CD4-positive, CD25-positive, alpha-beta regulatory T cell (primary cell): ENCODE measurements at places on chromosomes 4 and X. TPM values are rescaled to one million over a fixed set of nuclear protein-coding genes. Genes with fewer than 3 reads are reported as not detected.

The P2RY4 gene
- total RNA-seq: 0.39 TPM

- H3K27ac ChIP-seq: no peak overlapping the region
- peaks cover 2% of the 10 kb centered on the region for H3K27me3 ChIP-seq
- no peaks in the 10 kb centered on the region for H3K36me3 ChIP-seq
- H3K4me3 ChIP-seq: no peak overlapping the region
Measured at GRCh38 chr4:100206850-100207249, 16.6 kb upstream of the DDIT4L start.

The DMRTC1 gene
- total RNA-seq: not detected

The CENPVL2 gene
- total RNA-seq: not detected

DNA sequence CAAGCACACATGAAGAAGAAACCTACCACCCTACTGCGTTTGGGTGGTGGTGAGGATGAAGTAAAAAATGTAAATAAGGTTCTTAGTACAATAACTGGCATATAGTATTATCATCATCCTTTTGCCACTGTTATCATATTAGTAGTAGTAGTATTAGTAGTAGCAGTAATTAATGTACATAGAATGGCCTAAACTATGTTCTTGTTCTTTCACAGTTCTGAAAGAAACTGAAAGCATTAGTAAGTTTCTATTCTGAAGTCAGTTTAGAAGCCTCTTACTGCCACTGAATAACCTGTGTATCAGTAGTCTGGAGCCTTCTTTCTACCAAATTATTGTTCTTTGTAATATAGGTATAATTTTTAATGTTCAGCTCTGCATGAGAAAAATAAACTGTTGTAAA is 21.0 kb downstream of the COL4A6 start:
- H3K27ac ChIP-seq: no peak overlapping the region
- H3K36me3 ChIP-seq: no peaks in the 10 kb centered on the region
- no peaks in the 10 kb centered on the region for H3K4me1 ChIP-seq
- no peak for DNase-seq
- no peaks in the 10 kb centered on the region for H3K27me3 ChIP-seq
- H3K4me3 ChIP-seq: no peak overlapping the region

GRCh38 chr4:116913451-116913850 is 171.9 kb downstream of the TRAM1L1 start:
- no peaks in the 10 kb centered on the region for H3K4me1 ChIP-seq
- H3K4me3 ChIP-seq: no peak overlapping the region
- DNase-seq: no peak
- no peaks in the 10 kb centered on the region for H3K36me3 ChIP-seq

DNA sequence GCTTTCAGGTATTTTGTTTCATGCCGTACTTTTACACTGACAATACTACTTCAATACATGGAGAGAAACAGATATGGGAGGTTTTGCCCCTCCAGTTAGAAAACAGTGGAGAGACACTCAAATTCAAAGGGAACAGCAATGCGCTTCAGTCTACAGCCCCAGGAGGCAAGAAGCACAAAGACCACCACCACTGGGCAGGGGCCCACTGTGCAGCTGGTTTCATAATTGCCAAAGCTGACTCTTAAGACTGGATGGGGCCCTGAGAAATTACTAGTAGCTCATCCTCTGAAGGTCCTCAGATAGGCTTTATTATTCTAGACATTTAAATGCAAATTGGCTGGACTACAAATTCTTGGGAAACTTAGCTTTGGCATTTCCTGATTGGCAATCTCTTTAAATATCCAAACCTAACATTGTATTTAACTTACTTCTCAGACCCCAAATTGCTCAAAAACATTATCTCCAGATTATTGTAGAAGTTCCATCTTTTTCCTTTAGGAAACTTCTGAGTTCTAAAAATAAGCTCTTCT is 85.9 kb upstream of the GPR34 start:
- no peak for DNase-seq
- H3K27ac ChIP-seq: no peak overlapping the region
- no peak overlapping the region for H3K4me3 ChIP-seq
- H3K36me3 ChIP-seq: peaks cover 16% of the 10 kb centered on the region
- H3K27me3 ChIP-seq: no peaks in the 10 kb centered on the region

GRCh38 chrX:24902806-24903205 is 113.0 kb downstream of the ARX start:
- no peaks in the 10 kb centered on the region for H3K27me3 ChIP-seq
- H3K27ac ChIP-seq: no peak overlapping the region
- DNase-seq: no peak
- no peak overlapping the region for H3K4me3 ChIP-seq

GRCh38 chrX:20445109-20445508 is 178.4 kb upstream of the RPS6KA3 start:
- H3K27me3 ChIP-seq: no peaks in the 10 kb centered on the region
- peaks cover 24% of the 10 kb centered on the region for H3K4me1 ChIP-seq
- H3K4me3 ChIP-seq: peak overlapping the region; percentile 41
- no peak overlapping the region for H3K27ac ChIP-seq

DNA sequence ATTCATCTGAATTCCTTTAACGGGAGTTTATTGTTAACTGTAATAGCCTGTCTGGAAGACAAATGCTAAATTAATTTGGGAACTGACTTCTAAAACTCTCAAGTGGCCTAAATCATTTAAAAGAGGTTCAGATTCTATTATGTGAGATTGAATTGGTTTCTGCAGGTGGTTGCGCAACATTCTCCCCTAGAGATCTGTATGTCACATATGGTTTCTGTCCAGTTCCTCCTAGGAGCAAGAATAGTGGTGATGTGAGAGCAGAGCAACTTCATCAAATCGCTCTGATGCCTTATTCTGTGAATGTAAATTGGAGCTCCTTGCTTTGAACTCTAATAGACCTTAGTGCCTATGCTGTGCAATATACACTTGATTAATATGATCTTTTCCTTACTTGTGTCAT is 144.6 kb upstream of the GPR101 start:
- no peak for DNase-seq
- H3K4me1 ChIP-seq: no peaks in the 10 kb centered on the region
- no peaks in the 10 kb centered on the region for H3K36me3 ChIP-seq
- no peaks in the 10 kb centered on the region for H3K27me3 ChIP-seq
- no peak overlapping the region for H3K27ac ChIP-seq

DNA sequence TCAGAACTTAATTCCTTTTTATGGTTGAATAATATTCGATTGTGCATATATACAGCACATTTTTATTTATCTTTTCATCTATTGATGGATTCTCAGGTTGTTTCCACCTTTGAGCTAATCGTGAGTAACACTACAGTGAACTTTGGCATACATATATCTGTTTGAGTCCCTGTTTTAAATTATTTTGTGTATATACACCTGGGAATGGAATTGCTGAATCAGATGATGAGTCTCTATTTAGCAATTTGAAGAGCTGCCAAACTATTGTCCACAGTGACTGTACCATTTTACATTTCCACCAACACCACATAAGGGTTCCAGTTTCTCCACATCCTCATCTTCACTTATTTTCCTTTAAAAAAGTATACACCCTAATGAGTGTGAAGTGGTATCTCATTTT is 166.2 kb upstream of the FGF13 start:
- H3K27me3 ChIP-seq: no peaks in the 10 kb centered on the region
- no peak for DNase-seq
- no peak overlapping the region for H3K27ac ChIP-seq
- H3K36me3 ChIP-seq: no peaks in the 10 kb centered on the region
- H3K4me3 ChIP-seq: no peak overlapping the region
- H3K4me1 ChIP-seq: no peaks in the 10 kb centered on the region

DNA sequence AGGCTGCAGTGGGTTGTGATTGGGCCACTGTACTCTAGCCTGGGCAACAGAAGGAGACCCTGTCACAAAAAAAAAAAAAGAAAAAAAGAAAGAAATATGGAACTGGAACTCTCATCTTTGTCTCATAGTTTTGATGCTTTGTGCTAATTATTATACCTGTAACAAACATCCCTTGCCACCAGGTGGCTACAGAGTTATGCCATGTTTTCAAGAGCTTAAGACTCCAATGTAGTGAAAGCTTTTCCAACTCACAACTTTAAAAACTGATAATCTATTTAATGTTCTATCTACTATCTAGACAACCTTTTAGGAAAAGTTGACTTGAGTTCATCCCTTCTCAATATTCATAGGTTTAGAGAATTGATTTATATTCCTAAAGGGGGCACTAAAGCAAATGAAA is 42.4 kb downstream of the HTR2C start:
- H3K4me3 ChIP-seq: no peak overlapping the region
- no peak overlapping the region for H3K27ac ChIP-seq
- DNase-seq: no peak
- H3K36me3 ChIP-seq: no peaks in the 10 kb centered on the region
- H3K27me3 ChIP-seq: no peaks in the 10 kb centered on the region

GRCh38 chr4:166140951-166141350 is 267.9 kb downstream of the TLL1 start:
- H3K27me3 ChIP-seq: no peaks in the 10 kb centered on the region
- DNase-seq: no peak
- H3K36me3 ChIP-seq: no peaks in the 10 kb centered on the region
- no peak overlapping the region for H3K27ac ChIP-seq
- H3K4me1 ChIP-seq: no peaks in the 10 kb centered on the region

DNA sequence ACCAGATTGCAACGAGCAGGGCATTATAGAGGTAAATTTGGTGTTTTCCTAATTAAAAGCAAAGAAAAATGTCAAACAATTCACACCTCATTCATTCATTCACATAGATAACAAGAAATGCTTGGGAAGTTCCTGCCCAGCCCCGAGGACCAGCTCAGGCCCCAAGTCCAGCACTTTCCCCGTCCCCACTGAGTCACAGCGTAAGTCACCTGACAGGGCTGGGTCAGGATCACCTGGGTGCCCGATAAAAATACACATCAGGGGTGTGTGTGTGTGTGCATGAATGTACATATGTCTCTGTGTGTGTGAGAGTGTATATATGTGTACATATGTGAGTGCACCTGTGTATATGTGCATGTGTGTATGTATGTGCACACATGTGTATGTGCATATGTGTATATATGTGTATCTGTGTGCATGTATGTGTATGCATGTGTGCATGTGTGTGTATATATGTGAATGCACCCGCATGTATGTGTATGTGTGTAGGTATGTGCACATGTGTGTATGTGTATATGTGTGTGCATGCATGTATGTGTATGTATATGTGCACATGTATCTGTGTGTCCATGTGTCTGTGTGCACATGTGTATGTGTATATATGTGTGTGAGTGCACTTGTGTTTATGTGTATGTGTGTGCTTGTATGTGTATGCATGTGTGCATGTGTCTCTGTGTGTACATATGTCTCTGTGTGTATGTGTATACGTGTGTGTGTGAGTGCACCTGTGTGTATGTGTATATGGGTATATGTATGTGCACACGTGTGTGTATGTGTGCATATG is 18.6 kb upstream of the SH3TC1 start:
- no peaks in the 10 kb centered on the region for H3K36me3 ChIP-seq
- H3K27me3 ChIP-seq: no peaks in the 10 kb centered on the region
- no peak for DNase-seq
